ENCODE measurements at places on chromosomes 6 and 20.
A peak's percentile ranks its signal among the peaks of the same experiment; 100 is the strongest.

GRCh38 chr6:163752446-163752845 is 337.9 kb downstream of the QKI start:
- no peak for DNase-seq

GRCh38 chr6:104532462-104532861 is 327.3 kb downstream of the HACE1 start:
- no peak for DNase-seq

DNA sequence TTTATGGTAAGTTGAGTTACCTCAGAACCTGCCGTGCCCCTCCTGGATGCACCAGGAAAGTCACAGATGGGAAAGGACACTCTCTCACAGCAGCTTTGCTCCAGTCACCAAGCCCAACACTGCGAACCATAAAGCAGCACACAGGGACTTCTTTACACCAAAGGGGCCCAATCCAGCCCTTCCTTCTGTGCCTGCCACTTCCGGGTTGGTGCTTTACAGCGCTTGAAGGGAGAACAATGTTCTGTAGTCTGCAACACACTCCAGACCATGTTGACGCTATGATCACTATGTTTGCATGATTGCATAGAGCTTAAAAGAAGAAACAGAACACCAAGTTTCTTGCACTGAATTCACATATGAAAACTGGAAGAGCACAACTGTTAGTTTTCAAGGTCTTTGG is 57.1 kb downstream of the SERAC1 start:
- no peak for DNase-seq

DNA sequence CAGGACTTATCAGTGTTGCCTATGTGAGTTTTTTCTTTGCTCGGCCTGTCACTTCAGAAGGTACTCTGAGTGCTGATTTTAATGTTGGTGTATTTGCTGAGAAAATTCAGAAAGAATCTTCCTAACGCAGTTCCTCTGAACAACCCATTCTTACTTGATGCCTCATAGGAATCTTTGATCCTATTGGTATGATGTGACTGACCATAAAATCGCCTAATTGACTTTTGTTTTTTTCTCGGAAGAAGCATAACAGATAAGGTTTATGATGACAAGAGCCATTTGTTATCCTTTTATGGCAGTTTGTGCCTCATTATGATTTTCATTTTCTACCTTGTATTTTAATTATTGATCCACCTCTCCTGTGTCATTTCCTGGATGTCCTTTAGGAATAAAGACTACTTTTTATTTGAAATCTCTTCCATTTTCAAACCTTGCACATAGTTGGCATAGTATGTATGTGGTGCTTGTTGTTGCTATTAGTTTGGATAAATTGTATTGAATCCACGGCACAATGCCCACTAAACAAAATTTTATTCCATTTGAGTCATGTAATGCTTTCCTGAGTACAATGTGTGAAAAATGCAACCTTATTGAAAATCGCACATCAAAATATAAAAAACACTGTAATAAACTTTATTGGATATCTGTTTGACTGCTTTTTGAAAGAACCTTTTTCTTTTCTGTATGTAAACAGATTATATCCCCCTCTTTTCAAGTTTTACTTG is 37.3 kb downstream of the LRRC1 start:
- no peak for DNase-seq

GRCh38 chr6:155382338-155382685 is 68.0 kb upstream of the TFB1M start:
- no peak for DNase-seq

- DNase-seq = no peak
These were observed 44.9 kb upstream of the MTRF1L start for GRCh38 chr6:153047386-153047785.

DNA sequence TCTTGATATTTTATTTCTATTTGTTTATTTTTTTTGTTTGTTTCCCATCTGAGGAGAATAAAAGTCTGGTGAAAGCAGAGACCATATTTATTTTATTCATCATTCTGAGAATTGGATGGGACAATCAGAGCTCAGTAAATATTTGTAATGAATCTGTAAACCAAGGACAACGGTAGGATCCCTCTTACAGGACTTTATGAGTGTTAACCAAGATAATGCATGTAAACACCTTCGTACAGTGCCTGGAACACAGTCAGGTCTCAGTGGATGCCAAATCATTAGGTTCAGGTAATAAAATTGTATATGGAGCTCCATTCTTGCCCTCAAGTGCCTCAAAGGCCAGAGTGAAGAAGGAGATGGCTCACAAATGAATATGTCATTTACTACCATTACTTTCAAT is 288.7 kb downstream of the PAX1 start:
- no peak for DNase-seq

- DNase-seq = no peak
These were observed 28.3 kb downstream of the DUSP22 start for GRCh38 chr6:320351-321157.

- DNase-seq = no peak
These were observed 218.2 kb downstream of the OTOR start for GRCh38 chr20:16966276-16966880.

- DNase-seq = no peak
These were observed 238.0 kb downstream of the ANKRD60 start for GRCh38 chr20:57990396-57990987.

DNA sequence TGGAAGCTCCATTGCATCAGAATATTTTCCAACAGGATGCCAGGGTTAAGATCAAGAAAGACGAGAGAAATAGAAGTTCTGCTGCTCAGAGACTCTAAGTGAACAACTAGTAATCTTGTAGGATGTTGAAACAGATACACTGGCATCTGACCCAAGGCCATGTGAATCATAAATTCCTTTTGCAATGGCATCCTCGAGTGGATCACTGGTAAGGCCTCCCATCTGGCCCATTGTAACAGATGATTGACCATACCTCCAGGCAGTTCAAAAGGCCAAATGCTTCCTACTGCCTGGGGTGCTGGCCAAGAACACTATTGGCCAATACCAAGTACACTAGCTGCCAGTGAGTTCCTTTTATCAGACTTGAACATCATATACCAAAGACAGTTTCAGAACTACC is 9.9 kb upstream of the SLC17A3 start:
- DNase-seq = no peak

DNA sequence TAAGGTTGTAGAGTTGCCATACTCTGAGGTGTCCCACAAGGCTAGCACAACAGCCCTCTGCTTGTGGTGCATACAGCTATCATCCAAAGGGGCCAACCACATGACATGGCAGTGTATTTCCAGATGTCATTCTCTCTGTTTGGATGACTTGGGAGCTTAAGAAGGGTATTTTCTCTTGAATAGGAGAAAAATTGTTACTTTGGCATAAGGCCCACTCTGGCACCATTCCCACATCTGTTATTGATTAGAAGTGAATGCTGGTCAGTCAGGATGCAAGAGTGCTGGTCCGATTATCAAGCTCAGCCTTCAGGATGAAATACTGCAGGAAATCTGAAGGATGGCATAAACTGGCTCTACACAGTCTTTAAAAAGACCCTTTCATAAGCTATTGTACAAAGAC is 83.6 kb upstream of the C20orf144 start:
- peak; percentile 35 for DNase-seq

- DNase-seq = peak; percentile 61
These were observed 11.9 kb upstream of the STK38 start for GRCh38 chr6:36559011-36559793.

GRCh38 chr6:103356531-103356930 is 1503.2 kb downstream of the HACE1 start:
- DNase-seq = no peak

- DNase-seq = no peak
These were observed 2.0 kb upstream of the CAPN11 start for GRCh38 chr6:44156494-44157151.

DNA sequence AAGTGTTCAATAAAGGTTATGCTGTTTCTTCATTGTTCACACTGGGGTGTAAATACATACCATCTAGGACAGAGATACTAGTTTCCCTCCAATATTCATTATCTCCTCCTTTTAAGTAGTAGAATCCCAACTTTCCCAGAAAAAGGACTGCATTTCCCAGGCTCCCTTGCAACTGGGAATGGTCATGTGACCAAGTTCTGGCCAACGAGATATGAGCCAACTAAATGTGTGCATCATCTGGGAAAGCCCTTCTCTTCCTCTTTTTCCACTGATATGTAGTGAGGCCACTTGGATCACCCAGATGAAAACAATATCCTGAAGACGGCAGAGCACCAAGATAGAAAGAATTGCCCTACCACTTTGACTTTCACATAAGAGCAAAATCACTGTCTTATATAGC is 97.9 kb upstream of the PTPRT start:
- no peak for DNase-seq

DNA sequence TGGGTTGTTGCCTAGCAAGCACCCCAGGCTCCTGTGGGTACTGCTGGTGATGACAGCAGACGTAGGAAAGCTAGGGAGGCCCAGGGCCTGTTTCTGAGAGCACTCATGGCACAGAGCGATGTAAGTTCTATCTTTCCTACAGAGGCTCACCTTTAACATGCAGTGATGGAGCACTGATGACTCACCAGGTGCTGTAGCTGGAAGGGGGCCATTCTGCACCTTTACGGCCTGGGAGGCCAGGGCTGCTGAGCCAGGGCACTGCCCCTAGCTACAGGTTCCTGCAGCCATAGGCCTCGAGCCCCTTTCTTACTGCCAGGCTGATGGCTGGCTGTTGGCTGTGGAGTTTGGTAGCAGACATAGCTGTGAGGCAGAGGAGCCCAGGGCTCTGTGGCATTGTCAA is 31.1 kb upstream of the GPR6 start:
- DNase-seq = no peak

GRCh38 chr6:15400572-15401004 is 154.7 kb downstream of the JARID2 start:
- DNase-seq = peak; percentile 80

DNA sequence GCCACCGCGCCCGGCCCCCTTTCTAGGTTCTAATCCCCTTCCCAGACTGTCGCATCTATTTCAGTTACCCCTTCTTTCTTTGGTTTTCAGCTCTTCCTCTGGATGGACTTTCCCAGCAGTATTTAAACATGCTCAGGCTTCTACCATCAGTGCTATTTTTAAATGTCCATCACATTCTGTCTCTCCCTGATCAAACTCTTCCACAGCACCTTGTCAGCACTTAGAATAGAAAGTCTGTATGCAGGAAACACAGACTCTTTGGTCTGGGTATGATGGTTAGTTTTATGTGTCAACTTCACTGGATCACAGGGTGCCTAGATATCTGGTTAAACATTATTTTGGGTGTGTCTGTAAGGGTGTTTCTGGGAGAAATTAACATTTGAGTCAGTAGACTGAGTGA is 297.8 kb upstream of the ECI2 start:
- DNase-seq = no peak

Data from NCI-H2171 treated with DMSO at 0.1 percent for 48 hours (cell line).